Thymus (tissue), 14 donors: ENCODE measurements at places on chromosomes 3 and 15. TPM values are rescaled to one million over a fixed set of nuclear protein-coding genes. Genes with fewer than 3 reads are reported as not detected.

GRCh38 chr3:16907243-16907642 is 22.5 kb downstream of the PLCL2 start:
- H3K27ac ChIP-seq = no peak overlapping the region
- no peaks in the 10 kb centered on the region for H3K27me3 ChIP-seq
- no peak overlapping the region for H3K4me3 ChIP-seq
- peaks cover 29% of the 10 kb centered on the region for H3K4me1 ChIP-seq

DNA sequence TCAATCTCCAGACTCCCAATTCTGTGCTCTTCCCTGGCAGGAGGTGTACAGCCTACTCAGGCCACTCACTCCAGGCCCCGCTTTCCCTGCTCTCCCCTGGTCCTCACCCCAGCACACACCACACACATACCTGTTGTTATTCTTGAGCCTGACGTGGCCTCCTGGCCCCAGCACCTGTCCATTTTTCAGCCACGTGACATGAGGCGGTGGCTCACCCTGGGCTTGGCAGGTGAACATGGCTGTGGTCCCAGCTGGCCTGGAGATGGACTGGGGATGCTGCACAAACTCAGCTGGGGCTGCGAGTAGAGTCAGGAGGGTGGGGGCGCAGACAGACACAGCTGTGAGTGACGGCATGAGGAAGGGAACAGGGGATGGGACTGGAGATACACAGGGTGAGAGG is 27.3 kb downstream of the RNU5B-1 start:
- no peak overlapping the region for H3K27ac ChIP-seq
- no peaks in the 10 kb centered on the region for H3K36me3 ChIP-seq
- H3K4me1 ChIP-seq = no peaks in the 10 kb centered on the region
- DNase-seq = no peak
- H3K4me3 ChIP-seq = no peak overlapping the region

GRCh38 chr3:5007873-5008272 is 28.6 kb downstream of the BHLHE40 start:
- H3K4me3 ChIP-seq = no peak overlapping the region
- no peak for DNase-seq
- no peaks in the 10 kb centered on the region for H3K36me3 ChIP-seq
- no peaks in the 10 kb centered on the region for H3K27me3 ChIP-seq
- H3K4me1 ChIP-seq = peaks cover 4% of the 10 kb centered on the region

- no peak for DNase-seq
- no peak overlapping the region for H3K4me3 ChIP-seq
- no peaks in the 10 kb centered on the region for H3K27me3 ChIP-seq
- no peaks in the 10 kb centered on the region for H3K36me3 ChIP-seq
Observed at GRCh38 chr3:52195291-52195597, 2.7 kb upstream of the ALAS1 start.

DNA sequence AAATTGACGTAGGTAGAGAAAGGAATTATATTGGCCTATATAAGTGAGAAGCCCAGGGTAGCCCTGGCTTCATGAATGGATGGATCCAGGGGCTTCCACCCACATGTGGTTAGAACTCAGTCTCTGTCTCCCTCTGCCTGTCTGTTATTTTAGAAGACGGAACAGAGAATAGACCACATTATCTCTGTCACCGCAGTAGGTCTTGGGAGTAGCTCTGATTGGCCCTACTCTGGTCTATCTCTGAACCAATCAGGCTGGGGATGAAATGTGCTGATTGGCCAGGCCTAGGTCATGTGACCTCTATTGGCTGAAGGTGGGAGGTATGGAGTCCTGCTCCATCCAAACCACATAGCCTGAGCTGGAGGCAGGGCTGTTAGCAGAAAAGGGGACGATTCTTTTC is 143.0 kb upstream of the PRR23C start:
- H3K27ac ChIP-seq = no peak overlapping the region
- H3K4me1 ChIP-seq = no peaks in the 10 kb centered on the region
- H3K4me3 ChIP-seq = no peak overlapping the region
- no peak for DNase-seq
- H3K36me3 ChIP-seq = no peaks in the 10 kb centered on the region

ADCY5 gene
- 1.7 TPM for polyA plus RNA-seq
